ENCODE measurements at places on chromosomes 7 and 10.

DNA sequence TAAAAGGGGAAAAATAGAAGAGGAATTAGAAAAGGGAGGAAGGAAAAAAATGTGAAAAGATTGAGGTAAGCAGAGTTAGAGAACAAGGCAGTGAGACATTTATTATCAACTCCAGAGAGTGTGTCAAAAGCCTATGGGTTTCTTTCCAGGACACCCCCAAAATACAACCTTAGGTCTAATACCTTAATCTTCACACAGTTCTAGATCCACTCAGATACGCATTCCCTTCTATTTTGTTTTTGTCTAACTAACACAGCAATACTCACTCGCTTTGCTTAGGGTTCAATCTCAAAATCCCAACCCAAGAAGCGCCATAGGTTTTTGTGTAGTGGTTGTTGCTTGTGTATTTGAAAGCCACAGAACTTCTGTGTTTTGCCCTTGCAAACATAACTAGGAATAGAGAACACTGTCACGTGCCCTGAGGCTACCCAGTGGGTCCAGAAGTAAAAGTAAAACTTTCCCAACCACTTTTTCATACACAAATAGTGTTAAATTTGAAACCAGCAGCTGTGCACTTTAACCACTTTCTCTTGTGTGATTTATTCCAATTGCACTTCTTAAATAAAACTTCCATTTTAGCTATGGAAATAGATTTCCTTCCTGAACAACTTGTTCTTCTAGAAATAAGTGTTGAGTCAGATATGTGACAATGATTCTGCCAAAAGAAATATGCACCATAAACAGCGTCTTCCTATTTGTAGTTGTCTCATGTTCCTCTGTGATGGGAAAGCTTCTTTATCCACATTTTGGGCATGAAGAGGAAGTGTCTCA is 414.7 kb upstream of the GHITM start:
- DNase-seq, result no peak

GRCh38 chr7:98985945-98986344 is 107.6 kb downstream of the TRRAP start:
- DNase-seq, result no peak

DNA sequence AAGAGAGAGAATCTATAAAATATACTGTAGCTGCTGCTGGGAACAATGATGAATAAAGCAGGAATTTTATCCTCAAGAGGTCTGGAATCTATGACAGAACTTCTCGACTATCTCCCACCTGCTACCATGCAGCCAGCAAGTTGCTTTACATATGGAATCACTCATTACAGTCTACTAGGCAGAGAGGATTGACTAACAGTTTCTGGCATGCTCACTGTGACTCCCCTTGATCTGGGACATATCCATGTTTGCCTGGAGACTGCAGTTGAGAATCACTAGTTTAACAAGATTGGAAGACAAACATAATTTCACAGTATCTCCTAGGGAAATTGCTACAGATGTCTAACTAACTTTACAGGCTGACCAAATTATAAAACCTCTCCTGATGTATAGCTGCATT is 13.3 kb downstream of the GPR37 start:
- DNase-seq, result no peak

DNA sequence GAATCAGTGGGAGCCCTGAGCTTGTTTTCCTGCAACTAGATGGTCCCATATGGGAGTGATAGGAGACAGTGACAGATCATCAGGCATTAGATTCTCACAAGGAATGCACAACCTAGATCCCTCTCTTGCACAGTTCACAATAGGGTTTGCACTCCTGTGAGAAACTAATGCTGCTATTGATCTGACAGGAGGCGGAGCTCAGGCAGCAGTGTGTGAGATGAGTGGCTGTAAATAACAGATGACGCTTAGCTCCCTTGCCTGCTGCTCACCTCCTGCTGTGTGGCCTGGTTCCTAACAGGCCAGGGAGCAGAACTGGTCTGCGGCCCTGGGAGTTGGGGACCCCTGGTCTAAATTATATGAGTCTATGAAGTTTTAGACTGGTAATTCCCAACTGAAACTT is 3.9 kb downstream of the MIOS start:
- DNase-seq, result no peak

GRCh38 chr7:101546308-101546936 is 82.7 kb downstream of the MYL10 start:
- no peak for DNase-seq

- DNase-seq, result no peak
Observed at GRCh38 chr10:120609006-120609405, 152.0 kb downstream of the PLPP4 start.

DNA sequence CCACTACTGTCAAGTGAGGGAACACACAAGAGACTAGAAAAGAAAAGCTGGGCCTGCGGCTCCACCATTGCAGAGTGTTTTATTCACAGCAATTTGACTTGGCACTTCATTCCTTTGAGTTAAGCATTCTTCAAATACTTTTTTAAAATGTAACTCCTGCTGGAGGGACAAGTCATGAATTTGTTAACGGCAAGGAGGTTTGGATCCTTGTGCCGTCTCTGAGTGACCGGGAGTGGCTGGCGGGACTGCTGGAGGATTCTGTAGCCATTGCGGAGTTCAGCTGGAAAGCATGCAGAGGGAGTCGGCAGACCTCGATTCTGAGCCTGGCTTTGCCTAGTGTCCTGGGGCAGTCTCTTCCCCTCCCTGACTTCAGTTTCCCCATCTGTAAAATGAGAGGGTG is 9.8 kb downstream of the HSPA12A start:
- DNase-seq, result no peak

GRCh38 chr7:142855114-142855743 is 353 bp downstream of the EPHB6 start:
- peak; percentile 52 for DNase-seq

DNA sequence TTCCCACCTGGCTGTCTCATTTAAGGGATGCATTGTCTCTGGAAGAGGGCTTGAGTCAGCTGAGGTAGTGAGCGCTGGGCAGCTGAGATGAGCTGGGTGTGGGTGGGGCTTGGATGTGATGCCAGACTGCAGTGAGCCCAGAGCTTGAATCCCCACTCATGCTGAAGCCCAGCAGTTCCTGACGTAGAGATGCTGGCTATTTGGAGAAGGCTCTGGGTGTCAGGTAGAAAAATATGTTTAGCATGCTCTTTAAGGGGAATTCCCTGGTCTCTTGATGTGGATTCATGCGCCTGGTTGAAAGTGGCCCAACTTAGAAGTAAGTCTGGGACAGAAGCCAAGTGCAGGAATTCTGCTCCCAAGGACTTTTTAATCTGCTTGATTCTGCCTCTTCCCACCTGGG is 241.5 kb upstream of the IGFBP3 start:
- no peak for DNase-seq

GRCh38 chr7:80918909-80919721 is at the start of gene SEMA3C:
Gene SEMA3C (minus strand): TSS chr7:80919051. CDS start chr7:80916781, 2,270 bp downstream.
- DNase-seq, result peak; percentile 97

- no peak for DNase-seq
Observed at GRCh38 chr10:117830787-117831212, 215.9 kb downstream of the RAB11FIP2 start.

DNA sequence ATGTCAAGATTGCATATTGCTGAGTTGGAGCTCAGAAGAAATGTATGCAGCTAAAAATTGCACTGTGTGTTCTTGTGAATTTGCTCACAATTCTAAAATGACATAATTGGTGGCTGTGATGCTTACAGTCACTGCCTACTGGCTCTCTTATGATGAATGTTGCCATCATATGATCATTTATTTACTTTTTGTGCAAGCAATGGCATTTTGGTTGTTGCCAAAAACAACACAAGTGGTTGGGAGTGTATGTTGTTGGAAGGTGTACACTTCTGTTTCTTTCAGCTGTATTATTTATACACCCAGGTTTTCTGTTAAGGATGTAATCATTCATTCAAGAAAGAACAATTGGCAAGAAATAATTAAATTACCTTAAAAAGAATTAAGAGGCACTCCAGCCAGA is 28.9 kb downstream of the PON1 start:
- no peak for DNase-seq

GRCh38 chr10:3009341-3009740 is 58.0 kb upstream of the PFKP start:
- DNase-seq, result no peak

DNA sequence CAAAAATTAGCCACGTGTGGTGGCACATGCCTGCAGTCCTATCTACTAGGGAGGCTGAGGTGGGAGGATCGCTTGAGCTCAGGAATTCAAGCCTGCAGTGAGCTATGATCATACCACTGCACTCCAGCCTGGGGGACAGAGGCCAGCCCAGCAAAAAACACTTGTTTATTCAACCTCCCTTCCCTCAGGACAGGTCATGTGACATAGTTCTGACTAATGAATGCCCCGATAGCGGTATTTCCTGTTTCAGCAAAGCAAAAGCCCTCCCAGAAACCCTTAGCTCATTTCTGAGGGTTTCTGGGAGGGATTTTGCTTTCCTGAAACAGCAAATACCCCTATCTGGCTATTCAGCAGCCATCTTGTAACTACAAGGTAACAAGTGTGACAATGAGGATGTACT is 157.1 kb downstream of the GATA3 start:
- DNase-seq, result no peak

- DNase-seq, result no peak
Observed at GRCh38 chr10:132549371-132549770, 11.8 kb downstream of the INPP5A start.

DNA sequence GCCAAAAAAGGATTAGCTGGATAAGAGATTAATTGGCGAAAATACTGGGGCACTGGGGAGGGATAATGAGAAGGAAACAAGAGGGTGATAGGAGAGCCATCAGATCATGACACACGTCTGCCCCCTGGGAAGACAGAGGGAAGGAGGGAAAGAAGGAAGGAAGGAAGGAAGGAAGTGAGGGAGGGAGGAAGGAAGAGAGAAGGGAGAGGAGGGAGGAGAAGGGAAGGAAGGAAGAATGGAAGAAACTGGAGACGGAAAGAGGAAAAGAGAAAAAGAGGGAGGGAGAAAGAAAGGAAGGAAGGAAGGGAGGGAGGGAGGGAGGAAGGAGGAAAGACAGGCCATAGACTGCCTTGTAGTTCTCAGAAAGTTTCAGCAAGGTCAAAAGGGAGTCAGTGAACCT is 37.8 kb upstream of the WAC start:
- no peak for DNase-seq

GRCh38 chr7:20958572-20958971 is 171.9 kb upstream of the SP8 start:
- DNase-seq, result no peak

DNA sequence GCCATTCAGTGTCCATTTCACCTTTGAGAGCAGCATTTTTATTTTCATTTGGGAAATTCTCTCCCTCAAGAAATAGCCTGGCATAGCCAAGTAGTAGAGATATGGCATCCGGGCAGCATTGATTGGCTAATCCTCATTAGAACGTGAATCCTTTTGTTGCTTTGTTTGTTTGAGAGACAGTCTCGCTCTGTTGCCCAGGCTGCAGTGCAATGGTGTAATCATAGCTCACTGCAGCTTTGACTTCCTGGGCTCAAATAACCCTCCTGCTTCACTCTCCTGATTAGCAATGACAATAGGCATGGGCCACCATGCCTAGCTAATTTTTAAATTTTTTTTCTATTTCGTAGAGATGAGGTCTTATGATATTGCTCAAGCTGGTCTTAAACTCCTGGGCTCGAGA is 1174.9 kb upstream of the AUTS2 start:
- no peak for DNase-seq

GRCh38 chr7:25572423-25572822 is 344.1 kb upstream of the NPVF start:
- no peak for DNase-seq

GRCh38 chr10:88190123-88190522 is 326.7 kb downstream of the PTEN start:
- DNase-seq, result no peak

GRCh38 chr7:123410273-123410904 is 124.0 kb downstream of the IQUB start:
- no peak for DNase-seq

DNA sequence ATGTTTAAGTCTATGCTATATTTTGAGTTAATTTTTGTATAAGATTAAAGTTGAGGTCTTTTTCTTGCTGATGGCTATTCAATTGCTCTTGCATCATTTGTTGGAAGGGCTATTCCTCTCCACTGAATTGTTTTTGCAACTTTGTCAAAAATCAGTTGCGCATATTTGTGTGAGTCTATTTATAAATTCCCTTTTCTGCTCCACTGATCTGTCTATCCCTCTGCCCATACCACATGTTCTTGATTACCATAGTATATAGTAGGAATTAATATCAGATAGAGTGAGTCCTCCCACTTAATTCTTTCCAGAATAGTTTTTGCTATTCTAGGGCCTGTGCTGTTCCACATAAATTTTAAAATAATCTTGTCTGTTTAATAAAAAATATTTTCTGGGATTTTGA is 152.4 kb upstream of the ADCY1 start:
- DNase-seq, result no peak

- no peak for DNase-seq
Observed at GRCh38 chr10:77827366-77827765, 99.2 kb downstream of the DLG5 start.

DNA sequence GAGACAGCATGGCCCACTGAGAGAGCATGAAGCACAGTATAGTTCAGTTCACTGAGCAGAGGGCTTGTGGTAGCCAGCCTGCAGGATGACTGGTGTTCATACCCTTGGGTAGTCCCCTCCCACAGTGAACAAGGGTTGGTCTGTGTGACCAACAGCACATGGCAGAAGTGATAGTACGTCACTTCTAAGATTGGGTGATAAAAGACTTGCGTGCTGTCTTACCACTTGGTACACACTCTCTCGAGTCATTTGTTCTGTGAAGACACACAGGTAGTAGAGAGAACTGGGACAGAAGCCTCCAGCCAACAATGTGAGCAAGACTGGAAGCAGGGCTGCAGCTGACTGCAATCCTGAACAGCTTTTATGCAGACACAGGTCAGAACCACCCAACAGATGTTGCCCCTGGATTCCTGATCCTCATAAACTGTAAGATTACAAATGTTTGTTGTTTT is 14.6 kb downstream of the EPC1 start:
- DNase-seq, result peak; percentile 41

DNA sequence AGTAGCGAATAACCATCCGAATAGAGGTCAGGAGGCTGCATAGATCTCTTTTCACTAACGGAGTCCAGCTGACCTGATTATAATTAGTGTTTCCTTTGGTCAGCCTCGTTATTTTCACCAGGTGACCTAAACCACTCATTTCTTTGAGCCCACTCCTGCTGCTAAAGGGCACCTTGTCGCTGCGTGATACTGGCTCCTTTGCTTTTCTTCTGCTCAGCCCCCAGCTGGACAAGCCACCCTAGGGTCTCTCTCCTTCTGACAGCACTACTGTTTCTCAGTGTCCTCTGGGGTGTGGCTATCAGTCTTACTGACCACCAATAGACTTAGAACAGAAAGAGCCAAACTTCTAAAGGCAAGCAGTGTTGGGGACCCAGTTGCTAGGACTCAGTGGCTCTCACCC is 2.7 kb upstream of the IGFBP3 start:
- DNase-seq, result peak; percentile 7

DNA sequence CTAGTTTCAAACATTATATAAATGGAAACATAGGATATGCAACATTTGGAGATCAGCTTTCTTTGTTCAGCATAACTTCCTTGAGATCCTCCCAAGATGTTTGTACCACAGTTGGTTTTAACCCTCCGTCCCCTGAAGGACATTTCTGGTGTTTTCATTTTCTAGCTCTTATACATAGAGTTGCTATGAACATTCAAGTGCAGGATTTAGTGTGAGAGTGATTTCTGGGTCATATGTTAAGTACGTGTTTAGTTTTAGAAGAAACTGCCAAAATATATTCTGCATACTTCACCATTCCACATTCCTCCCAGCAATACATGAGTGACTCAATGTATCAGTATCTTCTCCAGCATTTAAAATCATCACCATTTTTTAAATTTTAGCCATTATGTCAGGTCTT is 588.7 kb upstream of the PFKP start:
- no peak for DNase-seq

GRCh38 chr7:133854739-133855138 is 272.4 kb upstream of the LRGUK start:
- peak; percentile 65 for DNase-seq

- DNase-seq, result no peak
Observed at GRCh38 chr7:126760914-126761577, 491.7 kb downstream of the GRM8 start.

All from HT-29 (cell line).